Inflammatory macrophage treated with lipopolysaccharide for 1 hour (primary cell): ENCODE measurements at places on chromosomes 2 and 18.

- no peak for DNase-seq
Measured at GRCh38 chr2:96523659-96524481, 12.7 kb upstream of the ARID5A start.

- no peak for DNase-seq
Measured at GRCh38 chr2:67243919-67244318, 153.2 kb upstream of the ETAA1 start.

DNA sequence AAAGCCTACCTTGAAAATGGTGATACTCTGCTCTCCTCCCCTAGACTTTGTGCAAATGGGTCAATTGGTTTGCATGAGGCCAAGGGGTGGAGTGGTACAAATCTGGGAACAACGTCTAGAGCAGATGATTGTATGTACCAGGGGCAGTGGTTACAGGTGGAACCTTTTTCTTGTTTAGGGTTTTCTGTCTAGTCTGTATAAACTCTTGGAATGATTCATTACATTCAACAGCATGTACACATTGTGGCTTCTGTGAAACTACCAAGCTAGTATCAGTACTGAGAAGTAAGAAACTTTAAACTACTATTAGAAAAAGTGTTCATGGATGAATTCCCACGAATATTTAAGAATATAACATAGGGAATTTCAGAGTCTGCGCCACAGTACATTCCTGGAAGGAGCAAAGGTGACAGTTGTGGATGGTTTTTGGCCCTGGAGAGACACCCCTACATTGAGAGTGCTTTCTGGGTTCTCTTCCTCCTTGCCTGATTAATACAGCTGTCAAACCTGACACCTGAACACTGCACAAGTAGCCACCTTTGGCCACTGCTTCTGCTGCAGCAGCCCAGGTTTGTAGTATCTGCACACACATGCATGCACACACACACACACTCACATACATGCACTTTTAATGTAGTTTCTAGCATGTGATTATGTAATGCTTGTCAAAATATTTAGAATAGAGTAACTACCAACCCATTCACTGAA, 30.0 kb downstream of the CFAP221 start:
- DNase-seq = no peak

DNA sequence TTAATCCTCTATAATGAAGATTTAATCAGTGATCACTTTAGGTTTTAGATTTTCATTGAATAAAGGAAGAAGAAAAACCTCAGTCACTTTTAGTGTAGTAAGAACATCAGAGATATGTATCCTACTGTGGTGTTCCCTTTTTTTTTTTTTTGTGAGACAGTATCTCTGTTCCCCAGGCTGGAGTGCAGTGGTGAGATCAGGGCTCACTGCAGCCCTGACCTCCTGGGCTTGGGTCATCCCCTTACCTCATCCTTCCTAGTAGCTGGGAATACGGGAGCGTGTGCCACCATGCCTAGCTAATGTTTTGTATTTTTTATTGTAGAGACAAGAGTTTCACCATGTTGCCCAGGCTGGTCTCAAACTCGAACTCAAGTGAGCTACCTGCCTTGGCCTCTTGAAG, 5.1 kb downstream of the SLC39A10 start:
- DNase-seq = no peak

GRCh38 chr2:66030553-66030952, 404.4 kb upstream of the MEIS1 start:
- no peak for DNase-seq

- no peak for DNase-seq
Measured at GRCh38 chr2:10405448-10405847, 42.7 kb downstream of the ODC1 start.

- no peak for DNase-seq
Measured at GRCh38 chr2:30923623-30924022, 116.4 kb upstream of the CAPN13 start.

- no peak for DNase-seq
Measured at GRCh38 chr2:140472676-140473075, 1658.1 kb downstream of the LRP1B start.

DNA sequence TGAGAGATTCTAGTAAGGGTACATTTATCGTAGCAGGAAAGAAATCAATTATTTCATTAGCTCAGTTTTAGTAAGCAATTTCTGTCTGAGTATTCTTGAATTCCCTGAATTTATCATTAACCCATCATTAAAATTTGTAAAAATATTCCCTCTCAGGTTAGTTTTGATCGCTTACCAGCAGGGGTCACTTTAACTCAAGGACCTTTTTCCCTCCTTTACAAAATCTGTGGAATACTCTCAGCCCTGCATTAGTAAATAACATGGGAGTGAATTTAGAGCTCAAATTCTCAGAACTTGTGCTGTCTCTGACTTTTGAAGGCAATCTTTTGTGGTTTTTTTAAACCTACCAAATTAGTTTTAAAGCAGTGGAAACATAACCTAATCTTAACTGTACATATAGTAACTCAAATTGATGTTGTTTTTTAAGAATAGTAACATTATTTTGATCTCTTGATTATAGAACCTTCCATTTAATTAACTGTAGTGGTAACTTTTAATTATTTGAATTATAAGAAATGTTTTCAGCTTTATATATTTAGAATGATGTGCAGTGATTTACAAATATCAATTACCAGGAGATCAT, 97.2 kb downstream of the AGPS start:
- DNase-seq = peak; percentile 11

- no peak for DNase-seq
Measured at GRCh38 chr2:106866641-106867040, 19.3 kb downstream of the ST6GAL2 start.

- no peak for DNase-seq
Measured at GRCh38 chr2:3253913-3254441, 123.6 kb downstream of the EIPR1 start.

DNA sequence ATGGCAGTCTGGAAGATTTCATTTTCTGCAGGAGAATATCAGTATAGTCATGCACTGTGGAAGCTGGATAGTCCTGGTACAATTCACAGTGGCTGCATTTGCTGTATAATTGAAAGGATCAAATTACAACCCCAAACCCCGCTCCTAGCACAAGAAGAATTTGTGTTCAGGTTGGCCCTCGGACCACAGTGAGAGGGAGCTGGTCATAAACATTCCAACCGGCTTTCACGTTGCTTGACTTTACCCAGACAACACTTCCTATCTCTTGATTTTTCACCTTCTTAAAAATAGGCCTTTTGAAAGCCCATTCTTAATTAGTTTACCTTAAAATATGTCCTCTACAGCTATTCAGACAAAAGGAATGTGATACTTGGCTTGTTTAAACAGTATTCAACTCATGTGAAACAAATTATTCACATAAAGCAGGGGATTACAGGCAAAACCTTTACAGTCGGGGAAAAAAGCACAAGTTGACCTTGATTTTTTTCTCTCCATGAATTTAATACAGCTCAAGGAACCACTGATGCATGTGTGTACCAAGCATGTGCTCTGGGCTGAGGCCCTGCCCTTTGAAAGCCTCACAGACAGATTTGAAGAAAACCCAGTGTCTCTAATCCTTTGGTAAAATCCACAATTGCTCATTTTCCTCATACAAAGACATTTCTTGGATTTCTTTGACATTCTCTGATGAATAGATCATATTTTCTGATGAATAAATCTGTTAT, 143.0 kb upstream of the SOX11 start:
- no peak for DNase-seq

DNA sequence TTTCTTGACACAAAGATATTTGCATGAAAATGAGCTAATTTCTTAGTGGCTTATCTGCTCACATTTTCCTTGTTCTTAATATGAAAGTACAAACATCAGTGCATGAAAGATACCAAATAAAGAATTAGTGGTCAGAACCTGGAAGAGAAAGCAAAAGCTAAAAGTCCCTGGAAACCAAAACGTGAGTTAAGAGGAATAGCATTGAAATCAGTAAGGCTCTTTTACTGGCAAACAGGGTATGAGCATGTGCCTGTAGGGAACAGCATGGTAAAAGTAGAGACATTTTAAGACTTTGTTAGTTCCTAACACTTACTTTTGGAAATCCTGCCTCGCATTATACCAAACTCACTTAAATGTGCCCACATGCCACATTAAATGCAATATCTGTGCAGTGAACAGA, 31.9 kb upstream of the CWC22 start:
- DNase-seq = no peak

GRCh38 chr2:226791056-226791486, 8.5 kb downstream of the IRS1 start:
- DNase-seq = peak; percentile 41

DNA sequence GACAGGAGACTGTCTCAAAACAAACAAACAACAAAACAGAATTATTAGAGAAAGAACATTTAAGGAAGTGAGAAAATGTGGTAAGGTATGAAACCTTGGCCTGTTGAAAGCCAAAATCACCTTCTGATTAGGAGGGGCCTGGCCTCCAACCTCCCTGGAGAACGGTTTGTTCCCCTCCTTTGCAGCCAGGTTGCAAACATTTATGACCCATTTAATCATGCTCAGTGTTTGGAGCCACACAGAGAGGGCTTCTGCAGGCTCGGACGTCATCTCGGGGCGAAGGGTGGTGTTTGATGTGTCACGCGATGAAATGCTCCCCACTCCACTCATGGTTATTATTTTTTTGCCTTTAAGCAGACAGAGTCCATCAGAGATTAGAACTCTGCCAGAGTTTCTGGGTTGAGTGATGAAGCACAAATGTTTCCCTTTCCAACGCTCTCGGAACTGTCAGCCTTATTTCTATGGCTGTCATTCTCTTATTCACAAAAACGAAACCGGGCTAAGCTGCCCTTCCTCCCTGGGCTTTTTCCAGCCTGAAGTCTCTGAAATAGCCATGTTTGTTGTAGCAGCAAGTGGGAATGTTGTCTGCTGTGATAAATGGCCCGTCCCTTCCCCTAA, 33.6 kb upstream of the ROCK2 start:
- DNase-seq = no peak

DNA sequence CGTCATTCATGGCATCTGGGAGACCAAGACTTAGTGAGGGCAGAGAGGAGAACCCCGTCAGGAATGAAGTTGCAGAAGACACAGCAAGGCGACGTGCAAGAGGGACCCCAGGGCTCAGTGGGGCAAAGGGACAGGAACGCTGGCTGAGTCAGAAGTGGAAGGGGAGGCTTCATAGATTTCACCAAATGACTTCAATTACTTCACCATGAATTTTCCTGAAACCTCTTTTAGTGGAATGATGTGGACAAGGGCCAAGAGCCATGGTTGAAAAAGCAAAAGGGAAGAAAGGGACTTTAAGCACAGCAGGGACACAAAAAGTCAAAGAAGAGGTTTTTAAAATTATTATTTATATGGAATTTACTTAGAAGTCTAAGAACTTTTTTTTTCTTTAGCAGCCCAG, 141.6 kb upstream of the PID1 start:
- no peak for DNase-seq

- DNase-seq = no peak
Measured at GRCh38 chr18:23998820-23999219, 15.7 kb upstream of the TTC39C start.

- DNase-seq = no peak
Measured at GRCh38 chr18:58501066-58501896, 127.6 kb downstream of the ALPK2 start.

- DNase-seq = no peak
Measured at GRCh38 chr2:176242276-176242675, 27.0 kb upstream of the MTX2 start.

DNA sequence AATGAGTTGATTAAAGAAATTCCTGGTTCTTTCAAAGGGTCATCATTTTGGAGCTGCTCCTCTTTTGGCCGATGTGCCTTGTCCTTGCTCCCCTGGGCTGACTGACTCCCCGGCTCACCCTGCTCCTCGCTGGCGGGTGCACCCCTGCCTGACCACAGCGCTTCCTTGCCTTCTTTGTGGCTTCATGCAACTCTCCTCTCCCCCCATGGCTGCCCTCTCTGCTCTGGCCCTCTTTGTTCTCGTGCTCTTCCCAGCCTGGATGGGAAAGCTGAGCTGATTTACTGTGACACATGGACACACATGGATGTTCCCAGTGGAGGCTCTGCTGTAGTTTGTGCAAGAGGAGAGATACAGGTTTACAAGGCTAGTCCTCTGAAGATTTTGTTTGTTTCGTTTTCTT, 234.6 kb downstream of the HAUS1 start:
- no peak for DNase-seq

DNA sequence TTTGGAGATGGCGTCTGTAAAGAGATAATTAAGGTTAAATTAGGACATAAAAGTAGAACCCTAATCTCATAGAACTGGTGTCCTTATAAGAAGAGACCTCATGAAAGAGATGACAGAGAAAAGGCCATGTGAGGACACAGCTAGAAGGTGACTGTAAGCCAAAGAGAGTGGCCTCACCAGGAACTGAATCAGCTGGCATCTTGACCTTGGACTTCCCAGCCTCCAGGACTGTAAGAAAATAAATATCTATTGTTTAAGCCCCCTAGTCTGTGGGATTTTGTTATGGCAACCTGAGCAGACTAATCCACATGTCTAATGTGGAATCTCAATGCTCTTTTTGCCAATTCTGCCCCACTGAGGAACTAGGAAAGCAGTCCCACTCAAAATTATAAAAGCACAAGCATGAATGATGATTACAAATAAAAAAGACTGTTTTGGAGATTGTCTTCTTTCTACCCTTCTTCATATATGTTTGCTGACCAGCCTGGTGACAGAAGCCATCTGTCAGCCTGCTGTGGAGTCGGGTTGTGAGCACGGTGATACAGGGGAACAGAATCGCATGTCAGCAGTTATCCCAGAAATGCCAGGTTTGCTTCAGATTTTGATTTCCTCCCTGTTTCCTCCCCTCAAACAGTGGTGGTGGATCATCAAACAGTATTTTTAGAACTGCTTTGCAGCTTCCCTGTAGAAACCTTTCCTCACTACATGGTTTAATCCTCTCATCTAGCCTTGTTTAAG, 54.2 kb downstream of the INPP4A start:
- DNase-seq = no peak

GRCh38 chr2:237403024-237403882, 10.7 kb downstream of the COL6A3 start:
- DNase-seq = no peak

DNA sequence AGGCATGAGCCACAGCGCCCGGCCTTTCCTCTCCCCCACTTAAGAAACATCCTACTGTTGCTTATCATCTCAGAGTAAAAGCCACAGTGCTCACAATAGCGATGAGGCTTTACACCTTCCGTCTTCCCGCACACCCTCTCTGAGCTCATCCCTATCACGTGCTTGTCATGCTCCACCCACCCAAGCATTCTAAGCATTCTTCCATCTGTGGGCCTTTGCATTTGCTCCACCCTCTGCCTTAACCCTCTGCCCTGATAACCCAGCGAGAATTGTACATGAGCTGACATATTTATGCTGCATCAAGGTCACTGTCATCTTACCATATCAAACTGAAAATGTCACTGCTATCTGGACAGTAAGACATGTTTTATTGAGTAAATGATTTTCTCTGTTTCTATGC, 22.6 kb downstream of the FOXI3 start:
- no peak for DNase-seq

- DNase-seq = peak; percentile 36
Measured at GRCh38 chr2:119174216-119174992, 15.9 kb upstream of the C1QL2 start.

DNA sequence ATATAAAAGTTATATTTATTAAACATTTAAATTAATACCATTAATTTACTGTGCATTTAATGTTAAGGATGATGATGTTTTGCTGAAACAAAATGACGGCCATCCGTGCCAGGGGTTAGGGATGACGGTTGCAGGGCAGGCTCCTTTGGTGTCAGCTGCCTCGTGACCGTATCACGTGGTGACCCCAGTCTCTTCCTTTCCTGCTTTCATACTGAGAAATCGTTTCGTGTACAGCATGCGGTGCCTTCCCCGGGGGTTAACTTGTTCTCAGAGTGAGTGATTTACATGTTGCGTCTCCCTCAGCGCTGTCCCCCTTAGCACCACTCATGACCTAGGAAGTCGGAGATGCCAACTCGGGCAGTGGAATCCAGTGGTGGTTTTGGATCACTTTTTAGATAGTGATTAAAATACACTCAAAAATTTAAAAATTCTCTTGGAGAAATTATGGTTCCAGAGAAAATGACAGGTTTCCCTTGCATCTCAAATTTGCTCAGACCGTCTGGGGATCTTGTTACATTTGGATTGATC, 290.8 kb downstream of the GBX2 start:
- DNase-seq = no peak
